Panc1 (cell line): ENCODE measurements at places on chromosomes 12 and 14.

- no peak for DNase-seq
Observed at GRCh38 chr12:130097798-130098255, 64.4 kb upstream of the FZD10 start.

DNA sequence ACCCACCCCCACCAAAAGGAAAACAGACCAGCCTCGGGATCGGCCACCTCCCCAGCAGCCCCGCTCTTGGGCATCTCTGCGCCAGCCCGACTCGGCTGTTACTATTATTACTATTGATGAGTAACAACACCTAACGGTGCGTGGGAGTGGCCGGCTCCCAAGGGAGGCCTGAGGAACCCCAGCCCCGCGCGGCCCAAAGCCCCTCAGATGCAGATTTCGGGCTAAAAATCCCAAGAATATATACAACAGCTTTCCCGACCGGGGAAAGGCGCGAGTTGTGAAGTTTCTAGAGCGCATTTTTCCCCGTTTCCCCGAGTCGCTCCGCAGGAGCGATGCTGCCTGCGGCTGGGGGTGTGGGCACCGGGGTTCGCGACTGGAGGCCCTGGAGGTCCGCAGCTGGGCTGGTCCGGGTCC is 565 bp downstream of the NT5DC3 start:
- DNase-seq = no peak

DNA sequence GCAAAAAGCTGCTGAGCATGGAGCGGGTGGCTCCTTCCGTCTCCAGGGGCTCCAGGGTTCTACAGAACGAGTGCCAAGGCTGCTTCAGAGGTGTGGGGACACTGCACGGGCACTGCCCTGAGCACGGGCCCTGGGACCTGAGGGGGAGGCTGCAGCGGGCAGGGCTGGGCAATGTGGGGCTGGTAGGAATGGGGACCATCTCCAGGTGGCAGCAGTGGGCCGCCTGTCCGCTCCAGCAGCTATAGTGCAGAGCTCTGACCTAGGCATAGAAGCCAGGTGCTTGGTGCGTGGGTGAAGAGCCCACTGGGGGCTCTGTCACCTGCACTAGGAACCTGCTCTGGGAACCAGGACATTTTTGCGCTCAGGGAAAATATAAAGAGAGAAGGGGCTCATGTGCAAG is 22.3 kb downstream of the HDAC7 start:
- no peak for DNase-seq

- DNase-seq = no peak
Observed at GRCh38 chr12:89622115-89622514, 86.5 kb downstream of the ATP2B1 start.
